ENCODE measurements at places on chromosomes 13 and 19. TPM values are rescaled to one million over a fixed set of nuclear protein-coding genes. Genes with fewer than 3 reads are reported as not detected.

C19orf73 gene
- 4.1 TPM for polyA plus RNA-seq

ALKBH7 gene
- polyA plus RNA-seq: 142 TPM

PSG1 gene
- not detected for polyA plus RNA-seq

SLITRK1 gene
- 4.5 TPM for polyA plus RNA-seq

SMIM44 gene
- polyA plus RNA-seq: not detected
